ENCODE measurements at places on chromosomes 16 and 17.

GRCh38 chr16:83308414-83308813, 499.4 kb upstream of the HSBP1 start:
- DNase-seq, result no peak

DNA sequence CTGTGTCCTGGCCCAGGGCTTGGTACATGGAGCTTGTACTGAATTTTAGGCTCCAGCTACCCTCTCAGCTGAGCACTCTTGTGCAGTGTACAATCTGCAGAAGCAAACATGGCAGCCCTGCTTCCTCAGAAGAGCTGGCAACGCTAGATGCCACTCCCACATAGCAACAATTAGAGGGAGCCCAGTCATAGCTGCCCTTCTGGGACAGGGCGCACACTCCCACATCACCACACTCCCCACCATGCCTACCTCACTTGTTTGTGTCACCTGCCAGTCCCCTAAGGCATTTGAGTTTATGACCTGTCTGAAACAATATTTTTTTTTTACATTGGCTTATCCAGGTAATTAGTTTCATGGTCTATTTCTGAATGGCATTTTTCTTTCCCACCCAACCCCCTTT, 72.3 kb downstream of the C17orf67 start:
- DNase-seq, result no peak

DNA sequence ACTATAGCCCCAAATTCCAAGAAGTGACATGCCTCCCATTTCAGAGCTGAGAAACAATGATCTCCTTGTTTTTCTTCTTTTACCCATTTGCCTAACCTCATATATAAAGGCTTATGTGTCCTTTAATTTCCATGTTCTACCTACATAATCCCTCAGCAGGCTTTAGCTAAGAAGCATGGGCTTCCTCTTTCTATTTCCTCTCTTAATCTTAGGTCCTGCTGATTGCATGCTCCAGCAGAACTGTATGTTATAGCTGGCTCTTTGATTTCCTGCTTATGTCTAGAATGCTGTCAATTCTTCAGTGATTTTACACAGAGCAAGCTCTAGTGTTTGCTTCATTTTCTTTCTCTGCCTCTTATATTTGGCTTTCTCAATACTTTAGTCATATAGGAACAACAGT, 151.7 kb upstream of the COX10 start:
- no peak for DNase-seq

GRCh38 chr16:14566599-14566998, 63.5 kb downstream of the PARN start:
- no peak for DNase-seq

- no peak for DNase-seq
These were observed 54.2 kb upstream of the MAP3K14 start for GRCh38 chr17:45370949-45371413.

DNA sequence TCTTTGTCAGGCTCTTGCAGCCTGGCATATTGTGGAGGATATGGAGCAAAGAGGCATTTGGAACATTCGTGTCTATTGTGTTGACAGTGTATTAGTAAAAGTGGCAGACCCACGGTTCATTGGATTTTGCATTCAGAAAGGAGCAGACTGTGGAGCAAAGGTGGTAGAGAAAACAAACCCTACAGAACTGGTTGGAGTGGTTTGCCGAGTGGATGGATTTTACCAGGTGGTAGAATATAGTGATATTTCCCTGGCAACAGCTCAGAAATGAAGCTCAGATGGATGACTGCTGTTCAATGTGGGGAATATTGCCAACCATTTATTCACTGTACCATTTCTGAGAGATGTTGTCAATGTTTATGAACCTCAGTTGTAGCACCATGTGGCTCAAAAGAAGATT, 44.5 kb downstream of the EFCAB13 start:
- no peak for DNase-seq

- DNase-seq, result no peak
These were observed 18.1 kb upstream of the LCMT1 start for GRCh38 chr16:25093208-25094061.

DNA sequence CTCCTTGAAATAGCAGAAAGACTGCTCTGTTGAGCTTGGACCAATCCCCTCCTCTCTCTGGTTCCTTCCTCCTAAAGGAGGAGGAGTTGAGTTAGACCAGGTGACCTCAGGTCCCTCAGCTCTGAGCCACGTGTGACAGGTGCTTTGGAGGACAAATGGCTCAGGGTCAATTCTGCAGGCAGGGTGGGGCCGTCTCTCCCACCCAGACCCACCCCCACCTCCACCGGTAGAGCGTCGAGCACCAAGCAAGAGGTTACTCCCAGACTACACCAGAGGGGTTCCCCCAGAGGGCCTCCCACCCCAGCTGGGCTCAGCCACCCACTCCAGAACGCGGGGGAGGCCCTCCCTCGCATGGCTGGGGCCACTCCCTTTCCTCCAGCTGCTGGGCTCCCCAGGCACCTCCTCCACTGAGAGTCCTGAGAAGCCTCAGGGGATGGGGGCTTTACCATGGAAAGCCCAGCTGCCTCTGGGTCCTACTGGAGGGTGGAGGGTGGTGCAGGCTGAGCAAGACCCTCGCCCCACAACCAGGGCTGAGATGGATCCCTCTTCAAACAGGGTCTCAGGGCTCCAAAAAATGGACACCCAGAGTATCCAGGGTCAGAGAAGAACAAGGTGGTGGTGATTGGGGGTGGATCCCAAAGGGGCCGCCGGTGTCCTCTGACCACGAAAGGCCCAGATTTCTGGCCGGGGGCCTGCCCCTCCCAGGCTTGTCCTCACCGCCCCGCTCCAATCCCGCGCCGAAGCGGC, 7.6 kb downstream of the MYO1C start:
- no peak for DNase-seq

- DNase-seq, result no peak
These were observed 137.4 kb upstream of the TNRC6C start for GRCh38 chr17:77821114-77821513.

- no peak for DNase-seq
These were observed 3.8 kb downstream of the CMIP start for GRCh38 chr16:81448154-81449131.

DNA sequence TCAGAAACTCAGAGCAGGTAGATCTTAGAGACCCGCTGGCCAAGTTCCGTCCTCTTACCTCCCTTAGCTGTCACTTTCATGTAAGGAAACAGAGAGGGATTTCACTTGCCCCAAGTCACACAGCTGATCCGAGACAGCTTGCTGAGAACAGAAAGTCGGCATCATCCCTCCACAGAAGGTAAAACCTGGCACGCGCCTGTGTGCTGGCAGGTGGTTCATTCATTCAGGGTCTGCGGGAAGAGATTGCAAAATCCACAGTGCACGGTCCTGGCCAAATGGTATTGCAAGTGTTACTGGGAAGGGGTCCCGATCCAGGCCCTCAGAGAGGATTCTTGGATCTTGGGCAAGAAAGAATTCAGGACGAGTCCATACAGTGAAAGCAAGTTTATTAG, 139.4 kb upstream of the RPH3AL start:
- no peak for DNase-seq
